Activated T-helper 1 cell treated with anti-CD3 and anti-CD28 coated beads, Interleukin-2, amount 50 U/mL, for 16 hours (primary cell): ENCODE measurements at places on chromosomes 11 and 22.

DNA sequence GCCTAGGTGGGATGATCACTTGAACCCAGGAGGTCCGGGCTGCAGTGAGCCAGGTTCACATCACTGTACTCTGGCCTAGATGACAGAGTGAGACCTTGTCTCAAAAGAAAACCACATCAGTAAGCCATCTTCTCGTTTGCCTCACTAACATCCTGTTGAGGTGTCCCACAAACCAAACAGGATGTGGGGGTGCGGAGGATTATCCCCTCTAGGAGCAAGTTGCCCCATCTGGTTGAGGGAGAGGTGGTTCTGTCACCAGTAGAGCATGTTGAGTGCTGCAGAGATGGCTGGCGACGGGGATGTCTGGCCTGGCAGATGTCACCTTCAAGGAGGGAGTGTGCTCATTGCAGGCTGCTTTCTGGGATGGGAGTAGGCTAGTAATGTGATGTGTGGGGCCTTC lies 72.4 kb downstream of the ZNRF3 start:
- DNase-seq, result peak; percentile 30

- no peak for DNase-seq
Measured at GRCh38 chr11:78370406-78371172, 47.0 kb downstream of the GAB2 start.

- DNase-seq, result no peak
Measured at GRCh38 chr22:38740754-38741153, 15.0 kb downstream of the SUN2 start.

DNA sequence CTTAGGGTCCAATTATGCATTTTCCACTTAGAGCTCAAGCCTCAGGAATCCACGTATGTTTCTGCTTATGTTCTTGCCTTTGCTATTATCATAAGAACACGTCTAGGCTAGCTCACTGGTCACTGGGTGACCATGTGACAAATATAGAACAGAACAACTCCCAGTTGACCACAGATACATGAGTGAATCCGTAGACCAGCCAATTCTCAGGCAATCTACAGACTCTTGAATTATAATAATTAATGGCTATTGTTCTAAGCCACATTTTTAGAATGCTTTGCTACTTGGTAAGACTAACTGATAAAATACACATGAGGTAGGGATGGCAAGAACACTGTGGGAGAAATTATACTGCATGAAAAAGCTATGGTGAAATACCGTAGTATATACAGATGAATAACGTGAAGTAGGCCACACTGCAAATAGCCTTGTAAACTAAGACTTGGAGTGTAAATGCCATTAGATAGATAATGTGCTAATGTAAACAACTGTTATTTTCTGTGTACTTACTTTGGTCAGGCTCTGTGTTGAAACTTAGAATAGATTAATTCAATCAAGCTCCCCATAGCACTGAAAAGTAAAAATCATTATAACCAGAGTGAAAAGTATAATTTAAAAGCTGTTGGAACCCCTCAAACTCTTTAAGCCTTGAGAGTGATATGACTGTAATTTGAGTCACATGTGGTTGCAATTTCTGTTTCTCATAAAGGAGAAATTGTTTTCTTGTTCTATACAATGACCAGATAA lies 366.2 kb upstream of the CCDC179 start:
- no peak for DNase-seq

GRCh38 chr11:123839131-123839530 lies 33.0 kb upstream of the OR6M1 start:
- no peak for DNase-seq

DNA sequence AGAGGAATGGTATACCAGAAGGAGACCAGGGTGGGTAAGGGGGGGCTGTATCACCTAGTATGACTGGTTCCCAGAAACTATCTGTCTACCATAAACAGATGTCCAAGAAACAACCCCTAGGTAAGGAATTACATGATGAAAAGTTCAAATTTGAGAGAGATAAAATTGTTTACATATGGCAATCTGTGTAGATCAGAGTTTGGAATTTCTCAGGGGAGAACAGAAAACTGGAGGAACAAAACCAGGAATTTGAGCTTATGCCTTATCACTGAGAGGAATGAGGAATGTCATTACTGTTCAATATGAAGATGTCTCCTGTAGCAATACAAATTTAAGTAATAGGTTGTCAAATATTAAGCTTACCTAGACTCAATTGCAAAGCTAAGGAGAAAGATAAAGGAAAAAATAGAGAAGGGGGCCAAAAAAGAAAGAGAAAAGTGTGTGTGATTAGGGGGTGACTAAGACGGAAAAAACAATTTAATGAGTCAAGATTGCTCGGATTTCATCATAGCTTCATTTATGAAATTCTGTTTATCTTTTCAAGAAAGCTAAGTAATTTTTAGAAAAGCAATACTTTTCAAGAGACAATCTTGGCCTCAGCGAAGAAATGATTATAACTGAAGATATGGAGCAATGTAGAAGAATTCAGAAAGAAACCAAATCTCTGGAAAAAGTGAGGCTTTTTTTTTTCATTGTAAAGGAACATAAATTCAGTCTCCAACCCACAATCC lies 117.8 kb downstream of the APOL5 start:
- no peak for DNase-seq

GRCh38 chr22:32200752-32201151 lies 4.1 kb downstream of the RFPL2 start:
- DNase-seq, result no peak

DNA sequence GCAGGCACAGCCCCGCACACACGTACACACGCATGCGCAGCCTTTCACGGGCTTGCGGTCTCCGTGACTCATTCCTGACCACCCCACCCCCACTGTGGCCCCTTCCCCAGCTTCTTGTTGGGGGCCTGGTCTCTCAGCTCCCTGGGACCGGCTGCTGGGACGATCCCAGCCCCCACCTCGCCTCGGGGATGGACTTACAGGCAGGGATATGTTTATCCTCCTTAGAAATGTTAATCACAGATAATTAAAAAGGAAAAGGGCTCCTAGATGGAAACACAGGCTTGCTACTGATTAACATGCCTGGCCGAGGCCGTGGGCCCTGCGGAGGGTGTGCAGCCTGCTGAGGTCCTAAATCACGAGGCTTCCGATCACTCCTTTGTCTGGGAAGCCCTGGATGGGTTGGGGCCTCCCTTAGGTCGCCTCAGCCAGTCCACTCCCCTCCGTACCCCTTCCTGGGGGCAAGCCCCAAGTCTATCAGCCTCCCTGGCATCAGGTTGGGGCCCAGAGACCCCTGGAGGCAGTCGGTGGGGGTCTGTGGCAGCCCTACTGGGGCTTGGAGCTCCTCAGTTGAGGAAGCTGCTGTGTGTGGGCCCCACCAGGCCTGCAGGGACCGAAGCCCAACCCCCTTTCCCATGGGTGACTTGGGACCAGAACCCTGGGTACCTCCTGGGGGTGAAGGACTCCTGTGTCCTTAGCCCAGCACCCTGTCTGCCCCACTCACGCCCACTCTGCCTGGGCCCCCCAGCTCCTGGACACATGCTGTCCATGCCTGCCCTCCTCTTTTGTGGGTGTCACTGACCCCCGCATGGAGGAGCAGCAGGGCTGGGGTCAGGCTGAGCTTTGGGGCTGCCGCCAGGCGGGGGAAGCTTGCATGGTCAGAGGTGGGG lies 20.6 kb downstream of the TSPAN4 start:
- DNase-seq, result no peak

DNA sequence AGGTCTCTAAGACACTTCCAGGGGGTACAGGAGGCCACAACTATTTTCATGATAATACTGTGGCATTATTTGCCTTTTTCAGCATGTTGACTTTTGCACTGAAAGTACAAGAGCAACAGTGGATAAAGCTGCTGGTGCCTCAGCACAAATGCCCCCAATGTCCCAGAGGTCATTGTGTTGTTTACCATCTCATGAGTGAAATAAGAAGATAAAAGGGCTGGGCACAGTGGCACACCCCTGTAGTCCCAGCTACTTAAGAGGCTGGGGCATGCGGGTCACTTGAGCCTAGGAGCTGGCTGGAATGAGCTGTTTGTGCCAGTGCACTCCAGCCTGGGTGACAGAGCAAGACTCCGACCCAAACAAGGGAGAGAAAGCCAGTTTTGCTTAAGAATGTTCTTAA lies 72.6 kb upstream of the RAB1B start:
- no peak for DNase-seq

DNA sequence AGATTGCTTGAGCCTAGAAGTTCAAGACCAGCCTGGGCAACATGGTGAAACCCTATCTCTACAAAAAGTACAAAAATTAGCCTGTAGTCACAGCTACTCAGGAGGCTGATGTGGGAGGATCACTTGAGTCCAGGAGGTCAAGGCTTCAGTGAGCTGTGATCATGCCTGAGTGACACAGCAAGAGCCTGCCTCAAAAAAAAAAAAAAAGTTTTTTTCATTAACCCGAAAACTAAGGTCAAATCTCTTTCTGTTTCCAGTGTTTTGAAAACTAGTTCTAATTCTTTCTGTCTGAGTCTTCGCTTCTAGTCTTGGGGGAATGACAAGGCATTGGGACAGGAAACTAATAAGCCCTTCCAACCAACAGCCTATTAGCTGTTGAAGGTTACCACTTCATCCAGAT lies 57.6 kb downstream of the LIF start:
- no peak for DNase-seq

GRCh38 chr11:76088511-76088910 lies 117.8 kb downstream of the WNT11 start:
- no peak for DNase-seq

DNA sequence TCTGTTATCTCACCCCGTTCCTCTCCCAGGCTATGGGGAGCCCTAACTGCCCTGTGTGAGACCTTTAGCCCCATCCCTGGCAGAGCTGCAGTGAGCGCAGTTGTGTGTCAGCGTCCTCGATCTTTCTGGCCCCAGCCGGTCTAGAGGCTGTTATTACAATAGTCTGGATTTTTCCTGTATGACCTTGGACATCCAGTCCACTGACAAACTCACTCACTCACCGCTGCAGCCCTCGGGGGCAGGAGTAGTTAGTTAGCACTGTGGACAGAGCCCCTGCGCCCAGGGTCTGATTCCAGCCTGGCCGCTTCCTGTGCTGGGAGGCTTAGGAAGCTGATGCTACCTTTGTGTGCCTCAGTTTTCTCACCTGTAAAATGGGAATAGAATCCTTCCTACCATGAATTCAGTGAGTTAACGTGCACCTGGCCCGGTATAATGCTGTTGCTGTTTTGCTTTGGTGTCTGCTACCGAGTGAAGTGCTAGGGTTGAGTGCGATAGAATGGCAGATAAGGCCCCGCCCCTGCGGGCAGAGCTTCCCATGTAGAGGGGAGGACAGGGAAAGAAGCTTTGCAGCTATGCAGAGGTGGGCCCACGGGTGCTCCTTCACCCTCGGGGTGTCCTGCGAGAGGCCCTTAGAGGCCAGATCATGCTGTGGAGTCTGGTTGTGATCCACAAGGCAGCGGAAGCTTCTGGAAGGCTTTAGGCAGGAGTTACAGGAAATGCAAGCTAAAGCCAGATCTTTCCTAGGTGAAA lies 3.0 kb downstream of the LRP5 start:
- DNase-seq, result no peak

DNA sequence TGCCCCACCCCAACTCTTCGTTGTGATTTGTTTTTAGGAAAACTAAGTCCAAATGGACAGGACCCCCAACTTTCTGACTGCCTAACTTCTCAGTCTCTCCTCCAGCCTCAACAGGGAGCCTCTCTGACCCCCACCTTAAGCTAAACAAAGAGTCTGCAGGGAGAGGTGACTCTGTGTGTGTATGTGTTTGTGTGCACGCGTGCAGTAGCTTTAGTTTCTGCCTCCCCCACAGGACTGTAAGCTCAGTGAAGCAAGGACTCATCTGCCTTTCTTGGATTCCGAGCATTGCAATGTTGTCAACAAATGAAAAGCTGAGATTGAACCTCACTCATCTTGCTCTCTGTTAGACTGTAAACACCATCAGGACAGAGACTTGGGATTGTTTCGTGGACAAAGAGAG lies 7.9 kb downstream of the SNAP29 start:
- DNase-seq, result no peak

GRCh38 chr22:32850591-32851517 lies 49.3 kb downstream of the TIMP3 start:
- no peak for DNase-seq

DNA sequence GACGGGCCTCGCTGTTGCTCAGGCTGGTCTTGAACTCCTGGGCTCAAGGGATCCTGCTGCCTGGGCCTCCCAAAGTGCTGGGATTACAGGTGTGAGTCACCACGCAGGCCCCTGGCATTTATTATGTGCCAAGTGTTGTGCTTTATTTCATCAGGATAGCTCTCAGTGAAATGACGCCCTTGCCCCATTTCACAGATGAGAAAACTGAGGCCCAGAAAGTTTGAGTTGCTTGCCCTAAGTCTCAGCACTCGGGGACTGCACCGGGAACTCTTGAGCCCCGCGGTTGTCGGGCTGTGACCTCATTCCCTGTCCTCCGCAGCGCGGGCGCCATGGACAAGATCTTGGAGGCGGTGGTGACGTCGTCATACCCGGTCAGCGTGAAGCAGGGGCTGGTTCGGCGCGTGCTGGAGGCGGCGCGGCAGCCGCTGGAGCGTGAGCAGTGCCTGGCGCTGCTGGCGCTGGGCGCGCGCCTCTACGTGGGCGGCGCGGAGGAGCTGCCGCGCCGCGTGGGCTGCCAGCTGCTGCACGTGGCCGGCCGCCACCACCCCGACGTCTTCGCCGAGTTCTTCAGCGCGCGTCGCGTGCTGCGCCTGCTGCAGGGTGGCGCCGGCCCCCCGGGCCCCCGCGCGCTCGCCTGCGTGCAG lies 7.3 kb downstream of the USP35 start:
- no peak for DNase-seq

DNA sequence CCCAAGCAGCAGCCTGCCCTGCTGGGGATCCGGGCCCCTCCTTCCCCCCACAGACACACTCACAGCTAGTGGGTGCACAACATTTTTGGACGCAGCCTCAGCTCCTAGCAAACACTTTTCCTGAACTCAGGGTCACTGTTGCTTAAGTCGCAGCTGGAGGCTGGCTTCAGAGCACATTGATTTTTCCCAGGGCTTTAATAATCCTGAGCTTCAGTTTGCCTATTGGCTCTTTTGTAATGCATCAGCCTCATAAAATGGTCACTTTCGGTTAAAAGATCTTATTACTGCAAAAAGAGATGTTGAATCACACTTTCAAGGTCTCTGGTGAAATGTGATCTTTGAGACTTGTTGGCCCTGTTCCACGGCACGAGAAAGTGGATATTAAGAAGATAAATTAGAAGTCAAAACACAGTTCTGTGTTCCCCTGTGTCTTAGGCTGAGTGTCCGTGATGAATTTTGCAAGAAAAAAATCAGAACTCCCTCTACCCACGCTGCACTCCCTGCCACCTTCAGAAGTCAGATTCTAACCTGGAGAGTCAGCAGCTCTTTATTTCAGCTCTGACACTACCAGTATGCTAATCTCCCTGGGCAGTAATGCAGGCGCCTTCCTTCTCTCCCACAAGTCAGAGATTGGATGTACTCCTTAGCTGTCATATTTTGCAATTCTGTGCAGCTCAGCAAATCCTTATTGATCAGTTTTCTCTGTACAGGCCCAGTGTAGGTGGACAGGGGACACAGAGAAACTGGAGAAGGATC lies 158.2 kb upstream of the E2F8 start:
- DNase-seq, result no peak
